ENCODE measurements at places on chromosomes 6 and 20. TPM values are rescaled to one million over a fixed set of nuclear protein-coding genes. Genes with fewer than 3 reads are reported as not detected.

Gene ATP6V1G2
- 1.6 TPM for total RNA-seq

Gene MLN
- not detected for total RNA-seq

Gene BMP5
- total RNA-seq = 0.93 TPM

Gene PPP1R3G
- 11.1 TPM for total RNA-seq
